NCI-H524 (cell line): ENCODE measurements at places on chromosomes 7 and 10.
A peak's percentile ranks its signal among the peaks of the same experiment; 100 is the strongest.

DNA sequence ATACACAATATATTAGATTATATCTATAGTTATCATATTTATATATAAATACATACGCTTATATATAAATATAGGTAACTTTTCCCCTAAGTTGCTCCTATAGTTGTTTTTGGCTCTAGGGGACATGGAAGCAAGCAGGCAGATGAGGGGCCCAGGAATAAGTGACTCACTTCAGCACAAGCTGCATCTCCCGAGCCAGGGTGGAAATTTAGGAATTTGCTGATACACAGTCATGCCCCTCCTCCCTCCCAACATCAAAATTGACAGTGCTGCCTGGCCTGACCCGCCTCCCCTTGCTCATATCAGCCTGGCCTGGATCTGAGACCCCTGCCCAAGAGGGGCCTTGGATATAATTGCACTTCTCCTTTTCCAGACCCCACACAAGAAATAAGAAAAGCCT, 33.8 kb downstream of the MKI67 start:
- no peak for DNase-seq

DNA sequence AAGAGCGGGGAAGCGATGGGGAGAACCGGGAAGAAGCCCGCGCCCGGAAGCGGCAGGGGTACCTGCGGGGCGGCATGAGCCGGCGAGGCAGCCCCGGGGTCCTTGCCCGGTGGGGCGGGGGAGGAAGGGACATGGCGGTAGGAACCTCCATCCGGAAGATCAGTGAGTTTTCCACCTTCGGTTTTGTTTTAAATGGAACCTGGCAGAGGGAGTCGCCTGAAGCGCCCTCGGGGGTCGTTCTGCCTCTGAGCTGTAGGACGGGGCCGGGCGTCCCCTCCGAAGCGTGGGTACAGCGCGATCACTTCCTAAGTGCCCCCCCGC, 471 bp downstream of the PFKP start:
- DNase-seq, result no peak

GRCh38 chr7:115088893-115089292, 167.0 kb downstream of the MDFIC start:
- DNase-seq, result no peak

- DNase-seq, result no peak
Measured at GRCh38 chr7:155862123-155862892, 50.0 kb upstream of the SHH start.

DNA sequence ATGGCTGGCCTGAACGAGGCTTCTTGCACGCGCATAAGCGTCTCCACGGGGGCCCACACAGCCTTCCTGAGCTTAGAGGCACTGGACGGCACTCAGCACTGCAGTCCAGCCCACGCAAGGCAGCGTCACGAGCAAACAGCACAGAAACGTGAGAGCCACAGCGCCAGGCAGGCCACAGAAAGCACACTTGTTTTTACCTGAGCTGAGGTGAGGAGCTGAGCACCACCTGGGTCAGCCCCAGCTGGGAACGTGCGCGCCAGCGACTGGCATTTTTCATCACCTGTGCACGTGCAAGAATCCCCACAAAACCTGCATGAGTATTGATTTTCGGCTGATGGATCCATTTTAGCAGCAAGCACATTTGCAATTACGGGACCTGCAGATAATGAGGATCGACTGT, 26.7 kb downstream of the IQCE start:
- no peak for DNase-seq

GRCh38 chr7:93015779-93016481, 101.8 kb downstream of the SAMD9 start:
- peak; percentile 39 for DNase-seq

DNA sequence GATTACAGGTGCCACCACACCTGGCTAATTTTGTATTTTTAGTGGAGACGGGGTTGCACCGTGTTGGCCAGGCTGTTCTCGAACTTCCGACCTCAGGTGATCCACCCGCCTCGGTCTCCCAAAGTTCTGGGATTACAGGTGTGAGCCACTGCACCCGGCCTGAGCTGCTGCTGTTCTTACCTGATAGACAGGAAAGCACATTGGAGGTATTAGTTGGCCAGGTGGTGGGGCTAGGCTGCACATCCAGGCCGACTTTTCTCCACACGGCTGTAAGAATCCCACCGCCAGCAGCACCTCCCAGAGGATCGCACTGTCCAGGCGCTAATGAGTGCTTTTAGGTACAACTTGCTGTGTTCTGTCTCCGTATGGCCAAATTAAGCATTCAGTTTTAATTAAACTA, 112.6 kb downstream of the WDR37 start:
- no peak for DNase-seq

- DNase-seq, result no peak
Measured at GRCh38 chr10:12338981-12339380, 10.4 kb upstream of the CAMK1D start.

DNA sequence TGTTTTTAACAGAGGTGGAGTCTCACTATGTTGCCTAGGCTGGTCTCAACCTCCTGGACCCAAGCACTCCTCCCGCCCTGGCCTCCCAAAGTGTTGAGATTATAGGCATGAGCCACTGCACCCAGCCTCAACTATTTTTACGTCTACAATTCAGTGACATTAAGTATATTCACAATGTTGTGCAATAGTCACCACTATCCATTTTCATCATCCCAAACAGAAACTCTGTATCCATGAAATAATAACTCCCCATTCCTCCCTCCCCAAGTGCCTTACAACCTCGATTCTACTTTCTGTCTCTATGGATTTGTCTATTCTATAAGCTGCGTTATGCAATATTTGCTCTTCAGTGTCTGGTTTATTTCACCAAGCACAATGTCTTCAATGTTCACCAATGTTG, 20.3 kb upstream of the ZNRF2 start:
- DNase-seq, result no peak

GRCh38 chr7:90841759-90842429, 245.8 kb downstream of the CDK14 start:
- no peak for DNase-seq

- peak; percentile 6 for DNase-seq
Measured at GRCh38 chr7:137545059-137545716, 201.7 kb upstream of the PTN start.
